CD8-positive, alpha-beta T cell (primary cell): ENCODE measurements at places on chromosomes 2 and 18.

DNA sequence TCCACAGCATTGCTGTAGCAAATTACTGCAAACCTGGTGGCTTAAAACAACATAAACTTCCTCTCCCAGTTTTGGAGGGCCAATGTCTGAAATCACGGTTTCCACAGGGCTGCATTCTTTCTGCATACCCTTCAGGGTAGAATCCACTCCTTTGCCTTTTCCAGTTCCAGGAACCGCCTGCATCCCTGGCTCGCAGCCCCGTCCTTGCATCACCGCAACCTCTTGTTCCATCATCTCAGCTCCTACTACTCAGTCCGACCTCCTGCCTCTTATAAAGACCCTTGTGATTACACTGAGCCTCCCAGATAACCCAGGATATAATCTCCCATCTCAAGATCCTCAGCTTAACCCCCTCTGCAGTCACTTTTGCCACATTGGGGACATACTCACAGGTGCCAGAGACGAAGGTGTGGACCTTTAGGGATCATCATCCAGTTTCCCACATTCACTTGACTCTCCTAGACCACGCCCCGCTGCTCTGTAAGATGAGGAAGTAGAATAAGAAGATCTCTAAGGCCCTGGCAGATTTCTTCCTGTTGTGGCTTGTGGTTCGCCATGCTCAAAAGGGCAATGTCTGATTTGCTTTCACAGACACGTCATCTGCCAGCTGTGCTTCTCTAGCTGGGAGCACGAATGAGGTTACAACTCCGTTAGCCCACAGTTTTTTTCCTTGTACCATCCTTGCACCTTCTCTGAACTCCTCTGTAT lies 103.6 kb upstream of the AGAP1 start:
- peak; percentile 49 for DNase-seq

DNA sequence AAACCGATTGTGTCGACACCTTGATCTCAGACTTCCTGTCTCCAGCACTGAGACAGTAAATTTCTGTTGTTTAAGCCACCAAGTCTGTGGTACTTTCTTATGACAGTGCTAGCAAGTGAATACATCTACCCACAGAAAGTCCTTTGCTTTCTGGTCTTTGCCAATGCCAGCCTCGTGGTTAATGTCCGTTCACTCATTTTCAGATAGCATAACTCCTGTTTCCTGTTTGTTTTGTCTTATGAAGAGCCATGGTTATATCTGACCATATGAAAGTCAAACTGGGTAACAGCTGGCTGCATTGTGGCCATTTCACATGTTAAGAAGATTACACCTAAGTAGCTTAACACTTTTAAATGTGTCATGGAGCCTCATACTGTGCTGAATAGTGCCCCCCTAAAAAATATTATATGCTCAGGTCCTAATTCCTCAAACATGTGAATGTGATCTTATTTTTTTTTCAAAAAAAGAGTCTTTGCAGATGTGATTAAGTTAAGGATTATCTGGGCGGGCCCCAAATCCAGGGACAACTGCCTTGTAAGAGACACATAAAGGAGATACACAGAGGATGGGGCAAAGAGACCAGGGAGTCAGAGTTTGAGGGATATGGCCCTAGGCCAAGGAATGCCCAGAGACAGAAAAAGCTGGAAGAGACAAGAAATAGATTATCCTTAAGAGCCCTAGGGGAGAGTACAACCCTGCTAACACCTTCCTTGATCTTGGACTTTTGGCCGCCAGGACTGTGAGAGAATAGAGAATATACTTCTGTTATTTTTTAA lies 118.0 kb downstream of the KCNE4 start:
- peak; percentile 0 for DNase-seq

GRCh38 chr2:1045109-1045508 lies 94.5 kb downstream of the SNTG2 start:
- no peak for DNase-seq

DNA sequence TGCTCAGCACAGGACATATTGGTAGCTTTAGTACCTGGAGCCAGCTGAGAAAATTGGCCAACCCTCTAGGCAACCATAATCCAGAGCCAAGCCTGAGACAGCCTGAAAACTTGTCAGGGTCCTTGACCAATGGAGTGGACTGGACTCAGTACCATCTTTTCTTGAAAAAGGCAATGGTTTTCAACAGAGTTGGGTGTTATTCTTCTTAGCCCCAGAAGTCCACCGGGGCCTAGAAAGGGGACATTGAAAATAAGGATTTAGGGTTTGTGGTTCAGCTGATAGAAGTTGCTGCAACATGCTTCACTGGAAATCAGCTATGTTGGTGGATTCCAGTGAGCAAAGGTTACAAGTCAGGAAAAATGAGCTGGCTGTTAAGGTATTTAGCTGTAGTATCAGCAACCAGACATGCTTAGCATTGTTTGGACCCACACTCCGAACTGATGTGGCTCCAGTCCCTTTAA lies 22.1 kb upstream of the CNOT11 start:
- DNase-seq, result no peak

DNA sequence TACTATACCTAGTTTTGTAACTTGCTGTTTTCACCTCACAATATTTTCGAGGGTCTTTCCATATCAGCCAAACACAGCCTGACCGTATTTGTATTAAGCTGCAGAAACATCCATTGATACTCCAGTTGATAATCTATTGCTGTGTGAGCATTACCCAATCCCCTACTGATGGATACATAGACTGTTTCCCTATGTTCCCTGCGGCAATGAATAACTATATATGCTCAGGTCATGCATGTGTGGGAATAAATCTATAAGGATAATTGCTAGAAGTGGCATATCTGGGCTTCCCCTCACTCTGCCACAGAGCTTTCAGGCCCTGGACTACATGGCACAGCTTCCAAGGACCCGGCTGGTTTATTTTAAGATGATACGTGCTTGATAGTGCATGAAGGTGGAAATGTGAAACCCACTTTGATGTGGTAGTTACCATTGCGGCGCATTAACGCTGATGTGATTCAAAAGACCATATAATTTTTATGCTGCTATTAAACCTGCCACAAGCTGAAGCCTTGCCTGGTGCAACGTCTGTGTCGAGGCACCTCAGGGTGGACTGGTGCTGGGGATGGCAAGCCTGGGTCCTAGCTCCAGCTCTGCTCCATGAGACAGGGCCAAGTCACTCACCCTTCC lies 130.8 kb upstream of the MSH6 start:
- no peak for DNase-seq

DNA sequence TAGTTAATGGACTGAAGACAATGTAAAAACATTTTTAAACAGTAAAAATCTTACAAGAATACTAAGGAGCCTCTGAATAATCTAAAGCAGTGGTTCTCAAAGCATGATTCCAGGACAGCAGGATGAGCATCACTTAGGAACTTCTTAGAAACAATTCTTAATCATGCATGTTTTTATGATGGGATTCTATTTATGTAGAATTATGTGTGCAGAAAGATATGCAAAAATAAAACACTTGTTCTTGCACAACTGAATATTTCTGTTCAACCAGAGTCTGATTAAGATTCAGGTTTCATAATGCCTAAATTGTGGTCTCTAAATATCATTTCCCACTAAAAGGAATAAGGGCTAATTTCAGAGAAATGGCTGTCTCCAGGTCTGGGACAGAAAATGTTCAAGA lies 69.2 kb upstream of the MTIF2 start:
- no peak for DNase-seq

DNA sequence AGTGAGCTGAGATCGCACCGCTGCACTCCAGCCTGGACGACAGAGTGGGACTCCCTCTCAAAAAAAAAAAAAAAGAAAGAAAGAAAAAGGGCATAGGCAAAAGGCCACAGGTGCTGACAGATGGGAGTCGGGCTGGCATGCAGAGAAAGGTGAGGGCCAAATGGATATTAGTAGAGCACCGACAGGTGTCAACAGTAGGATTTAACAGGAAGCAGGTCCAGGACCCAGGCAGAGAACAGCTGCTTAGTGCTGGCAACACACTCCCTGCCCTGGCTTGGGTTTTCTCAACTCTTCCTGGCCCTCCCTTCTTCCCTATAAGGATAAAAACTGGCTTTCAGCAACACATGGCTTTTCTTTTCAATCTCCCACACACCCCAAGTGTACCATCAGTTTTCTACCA lies 84.9 kb downstream of the MRO start:
- no peak for DNase-seq

- no peak for DNase-seq
Observed at GRCh38 chr2:3426615-3427014, 47.1 kb downstream of the TRAPPC12 start.

DNA sequence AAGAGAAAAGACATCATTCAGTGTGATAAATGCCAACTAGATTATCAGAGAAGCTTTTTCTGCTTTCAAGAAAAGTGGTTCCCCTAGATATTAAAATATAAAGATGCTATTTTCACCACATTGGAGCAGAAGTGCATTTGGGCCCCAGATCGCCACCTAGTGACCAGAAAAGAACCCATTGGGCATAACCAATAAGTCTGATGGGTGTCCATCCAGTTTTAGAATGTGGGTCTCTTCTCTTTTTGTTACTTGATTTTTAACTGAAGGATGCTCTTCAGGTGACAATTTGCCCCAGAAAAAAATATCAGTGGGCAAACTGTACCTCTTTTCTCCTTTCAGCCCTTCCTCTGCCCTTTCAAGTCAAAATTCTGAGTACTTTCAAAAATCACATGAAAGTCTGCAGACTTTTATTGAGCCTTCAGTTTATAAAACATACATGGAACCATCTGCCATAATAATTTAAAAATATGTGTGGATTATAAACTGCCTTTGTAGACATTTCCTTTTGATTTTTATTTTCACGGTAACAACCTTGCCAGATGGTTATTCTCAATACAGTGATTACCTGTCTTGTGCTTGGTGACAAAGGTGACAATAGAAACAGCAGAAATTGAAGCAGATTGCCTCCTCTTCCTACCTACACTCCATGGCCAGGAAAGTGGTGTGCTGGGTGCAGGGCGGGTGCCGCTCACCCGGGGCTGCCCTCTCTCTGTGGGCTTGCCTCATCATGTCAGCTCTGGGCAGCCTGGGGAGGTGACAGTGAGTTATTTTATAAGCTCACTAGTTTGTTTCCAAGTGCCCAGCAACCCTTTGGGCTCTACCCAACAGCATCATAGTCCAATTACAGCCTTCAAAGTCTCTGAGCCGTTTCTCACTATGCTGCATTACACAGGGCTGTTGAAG lies 124.5 kb downstream of the DCDC2C start:
- no peak for DNase-seq

DNA sequence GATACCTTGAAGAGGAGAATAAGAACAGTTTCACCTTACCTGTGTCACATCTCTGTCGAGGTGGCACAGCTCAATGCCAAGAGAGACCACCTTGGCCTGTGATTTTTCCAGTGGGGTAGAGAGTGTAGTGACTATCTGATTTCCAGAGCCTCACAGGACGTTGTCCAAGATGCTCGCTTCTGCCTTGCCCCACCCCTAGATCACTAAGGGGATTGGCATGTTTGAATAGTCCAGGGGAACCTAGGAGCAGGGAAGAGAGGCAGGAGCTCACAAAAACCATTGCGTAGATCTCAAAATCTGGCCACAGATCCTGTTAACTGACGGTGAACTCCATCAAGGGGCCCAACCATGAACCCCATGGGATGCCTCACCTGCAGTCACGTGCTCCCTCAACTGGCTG lies 24.2 kb downstream of the TMEM178A start:
- DNase-seq, result no peak

- DNase-seq, result no peak
Observed at GRCh38 chr2:39664232-39664887, 1.4 kb upstream of the TMEM178A start.

DNA sequence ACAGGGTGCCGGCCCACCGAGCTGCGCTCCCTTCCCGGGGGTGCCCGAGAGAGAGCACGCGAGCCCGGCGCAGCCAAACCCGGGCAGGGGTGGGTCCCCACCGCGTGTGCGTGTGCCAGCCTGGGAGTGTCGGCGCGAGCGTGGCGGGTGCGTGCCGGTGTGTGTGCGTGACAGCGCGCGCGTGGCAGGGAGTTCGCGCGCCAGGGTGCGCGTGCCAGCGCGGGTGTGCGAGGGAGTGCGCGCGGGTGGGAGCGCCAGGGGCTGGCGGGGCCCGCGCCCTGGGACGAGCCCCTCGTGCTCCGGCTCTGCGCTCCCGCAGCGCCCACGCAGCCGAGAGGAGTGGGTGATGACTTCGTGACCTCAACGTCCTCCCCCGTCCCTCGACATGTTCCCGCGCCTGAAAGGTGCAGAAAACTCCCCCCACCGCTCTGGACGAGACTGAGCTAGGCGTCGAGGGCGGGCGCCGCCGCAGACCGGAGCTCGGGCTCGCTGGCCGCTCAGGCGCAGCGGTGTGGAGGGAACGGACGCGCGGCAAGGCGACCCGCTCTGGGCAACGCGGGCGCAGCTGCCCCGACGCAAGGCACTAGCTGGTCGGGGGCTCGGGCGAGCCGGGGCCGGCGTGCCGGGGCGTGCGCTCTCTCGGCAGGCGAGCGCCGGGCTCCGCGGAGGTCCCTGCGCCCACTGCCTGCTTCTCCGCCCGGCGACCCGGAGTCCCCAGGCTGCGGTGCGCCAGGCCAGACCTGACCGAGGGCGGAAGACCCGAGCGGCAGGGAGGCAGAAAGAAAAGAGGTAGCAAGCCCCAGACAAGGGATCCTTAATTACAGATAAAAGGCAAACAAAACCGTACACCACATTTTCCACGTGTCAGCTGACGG lies 582.8 kb downstream of the ZEB2 start:
- no peak for DNase-seq

GRCh38 chr2:205646680-205647079 lies 35.6 kb upstream of the NRP2 start:
- DNase-seq, result no peak

- no peak for DNase-seq
Observed at GRCh38 chr18:58592223-58593214, 36.4 kb downstream of the ALPK2 start.

DNA sequence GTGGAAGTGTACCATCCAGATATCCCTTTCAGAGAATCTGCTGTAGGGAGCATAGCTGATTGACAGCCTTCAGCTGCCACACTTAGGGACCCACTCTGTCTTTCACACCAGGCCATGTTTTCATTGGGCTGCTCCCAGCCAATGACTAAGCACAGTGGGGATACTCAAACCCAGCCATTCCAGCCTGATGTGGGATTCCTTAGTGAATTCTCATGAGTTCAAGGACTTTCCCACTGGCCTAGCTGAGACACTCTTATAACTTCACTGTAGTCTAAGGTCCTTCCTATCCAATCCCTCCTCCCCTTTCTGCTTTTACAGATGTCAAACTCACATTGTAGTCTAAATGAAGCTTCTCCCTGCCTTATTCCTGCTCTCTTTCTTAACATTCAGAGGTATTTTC lies 201.2 kb downstream of the PIK3C3 start:
- DNase-seq, result no peak

- DNase-seq, result peak; percentile 89
Observed at GRCh38 chr18:62186774-62187542, at the start of the genes PIGN and RELCH. Gene PIGN (minus strand): TSS chr18:62187056. CDS start chr18:62161353, 25,703 bp downstream. Gene RELCH (plus strand): TSS chr18:62187255. CDS start chr18:62187506, 251 bp downstream.

DNA sequence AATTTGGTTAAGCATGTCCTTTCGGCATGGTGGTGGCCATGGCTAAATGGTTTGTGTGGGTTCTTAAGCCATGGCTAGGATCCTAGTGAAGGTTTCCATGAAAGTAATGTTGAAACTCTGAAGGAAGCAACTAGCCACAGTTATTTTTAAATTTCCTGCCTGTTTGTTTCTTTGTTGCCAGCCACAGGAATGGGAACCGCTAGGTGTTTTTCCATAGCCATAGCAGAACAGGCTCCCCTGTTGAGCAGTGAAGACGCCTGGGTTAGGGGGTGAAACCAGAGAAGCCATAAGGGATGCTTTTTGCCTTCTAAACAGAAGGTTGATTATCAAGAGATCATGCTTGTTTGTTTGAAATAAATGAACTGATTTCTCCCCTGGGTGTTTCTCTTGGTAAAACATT lies 60.1 kb upstream of the CHMP1B start:
- DNase-seq, result no peak
